ENCODE measurements at places on chromosomes 12 and 14.

- no peak for DNase-seq
Measured at GRCh38 chr14:73755434-73756014, 41.3 kb upstream of the PNMA1 start.

GRCh38 chr12:126551869-126552268 is 1486.6 kb downstream of the AACS start:
- no peak for DNase-seq

DNA sequence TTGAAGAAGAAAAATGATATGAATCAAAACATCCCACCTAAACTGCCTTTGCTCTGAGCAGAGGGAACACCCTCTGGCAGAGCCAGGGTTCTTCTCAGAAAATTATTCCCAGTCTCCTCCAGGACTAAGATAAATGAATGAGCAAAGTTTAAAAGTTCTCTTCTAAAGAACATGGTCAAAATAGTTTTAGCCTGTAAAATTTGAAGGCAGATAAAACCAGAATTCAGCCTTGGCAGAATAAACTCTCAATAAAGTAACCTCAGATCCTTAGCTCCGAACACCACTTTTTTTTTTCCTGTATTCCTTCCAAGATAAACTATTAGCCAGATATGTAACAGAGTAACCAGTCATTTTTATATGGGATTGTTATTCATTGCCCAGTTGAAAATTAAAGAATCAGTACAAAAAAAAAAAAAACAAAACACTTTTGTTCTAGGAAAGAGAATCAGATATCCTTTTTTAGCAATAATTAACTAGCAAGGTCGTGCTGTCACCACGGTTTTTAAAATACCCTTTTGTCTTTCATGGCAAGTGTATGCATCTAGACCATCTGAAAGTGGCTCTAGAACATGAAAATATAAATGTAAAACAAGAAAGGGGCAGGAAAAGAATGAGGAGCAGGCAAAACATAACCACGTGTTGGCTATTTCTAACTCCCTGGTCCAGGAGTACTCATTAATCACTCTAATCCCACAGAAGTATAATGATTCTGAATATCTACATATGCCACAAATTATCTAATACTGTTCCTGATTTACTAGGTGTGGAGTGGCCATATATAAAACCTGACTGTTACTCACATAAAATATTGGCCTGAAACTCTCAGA is 60.8 kb downstream of the CAPZA3 start:
- no peak for DNase-seq

DNA sequence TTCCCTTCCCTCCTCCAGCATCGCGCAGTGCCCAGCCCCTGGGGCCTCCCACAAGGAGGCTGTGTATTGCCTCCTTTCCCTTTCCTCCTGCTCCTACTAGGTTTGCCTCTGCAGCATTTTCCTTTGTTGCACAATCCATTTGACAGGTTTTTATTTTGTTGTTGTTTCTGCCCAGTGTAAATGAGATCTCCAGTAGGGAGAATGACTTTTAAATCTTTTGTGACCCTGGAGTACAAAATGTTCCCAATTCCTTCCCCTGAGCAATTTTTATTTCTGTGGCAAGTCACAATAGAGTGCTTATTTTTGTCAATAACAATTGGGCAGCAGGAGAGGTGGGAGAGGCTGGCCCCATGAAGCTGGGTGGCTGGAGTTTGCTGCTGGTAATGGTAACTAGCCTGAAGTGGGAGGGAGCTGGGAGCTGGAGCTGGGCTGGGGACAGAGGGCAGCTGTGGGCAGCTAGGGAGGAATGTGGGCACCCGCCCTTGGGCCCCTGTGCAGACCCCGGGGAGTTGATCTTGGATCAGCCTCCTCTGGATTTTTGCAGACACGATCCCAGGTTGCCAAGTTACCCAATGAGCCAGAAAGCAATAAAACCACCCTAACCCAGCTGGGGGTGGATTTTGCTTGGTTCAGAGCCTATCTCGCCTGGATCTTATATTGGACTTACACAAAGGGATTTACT is 160.1 kb downstream of the KTN1 start:
- no peak for DNase-seq

- no peak for DNase-seq
Measured at GRCh38 chr12:27781680-27782079, 1.6 kb upstream of the MANSC4 start.

GRCh38 chr14:49982501-49982951 is 89.6 kb downstream of the ARF6 start:
- no peak for DNase-seq

GRCh38 chr14:100297320-100298300 is 8.6 kb downstream of the SLC25A29 start:
- DNase-seq: peak; percentile 81

DNA sequence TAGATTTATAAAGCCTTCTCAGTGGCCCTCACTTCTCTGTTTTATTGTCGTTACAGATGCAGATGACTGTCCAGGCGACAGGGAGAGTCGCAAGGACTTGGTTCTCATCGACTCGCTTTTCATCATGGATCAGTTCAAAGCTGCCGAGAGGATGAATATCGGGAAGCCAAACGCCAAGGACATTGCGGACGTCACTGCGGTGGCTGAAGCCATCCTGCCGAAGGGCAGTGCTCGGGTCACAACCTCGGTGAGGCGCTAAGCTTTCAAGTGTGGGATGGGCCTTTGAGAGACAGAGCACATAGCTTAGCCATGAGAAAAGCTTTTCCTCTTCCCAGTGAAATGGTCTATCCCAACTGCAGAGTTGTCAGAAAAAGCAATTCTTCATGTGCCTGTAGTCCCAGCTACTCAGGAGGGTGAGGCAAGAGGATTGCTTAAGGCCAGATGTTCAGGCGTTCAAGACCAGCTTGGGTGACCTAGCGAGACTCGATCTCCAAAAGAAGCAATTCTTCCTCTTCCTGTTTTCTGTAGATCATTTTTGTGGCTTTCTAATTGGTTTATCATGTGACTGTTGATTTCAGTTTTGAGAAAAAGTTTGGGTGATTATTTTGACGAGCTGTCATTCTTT is 56.4 kb downstream of the EP400 start:
- peak; percentile 28 for DNase-seq

DNA sequence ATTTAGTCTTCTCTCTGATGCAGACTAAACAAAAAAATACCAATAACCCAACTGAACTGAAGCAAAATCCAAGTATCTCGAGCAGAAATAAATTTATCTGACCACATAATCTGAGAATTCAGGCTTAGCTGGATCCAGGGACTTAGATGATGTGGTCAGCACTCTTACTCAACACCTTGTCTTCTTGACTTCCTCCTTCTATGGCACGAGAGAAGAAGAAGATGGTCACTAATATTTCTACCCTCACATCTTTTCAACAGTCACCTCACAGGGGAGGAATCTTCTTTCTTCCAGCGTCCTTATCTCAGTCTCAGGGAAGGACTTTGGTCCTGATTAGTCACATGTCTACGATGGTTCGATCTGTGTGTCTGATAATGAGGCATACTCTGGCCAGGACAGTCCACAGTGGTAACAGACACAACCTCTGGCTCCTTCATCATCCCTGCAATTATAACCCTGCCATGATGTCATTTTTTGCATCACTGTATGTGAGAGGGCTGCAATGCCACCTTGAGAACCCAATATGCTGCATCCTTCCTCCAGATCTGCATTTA is 15.8 kb downstream of the RGS6 start:
- DNase-seq: no peak

DNA sequence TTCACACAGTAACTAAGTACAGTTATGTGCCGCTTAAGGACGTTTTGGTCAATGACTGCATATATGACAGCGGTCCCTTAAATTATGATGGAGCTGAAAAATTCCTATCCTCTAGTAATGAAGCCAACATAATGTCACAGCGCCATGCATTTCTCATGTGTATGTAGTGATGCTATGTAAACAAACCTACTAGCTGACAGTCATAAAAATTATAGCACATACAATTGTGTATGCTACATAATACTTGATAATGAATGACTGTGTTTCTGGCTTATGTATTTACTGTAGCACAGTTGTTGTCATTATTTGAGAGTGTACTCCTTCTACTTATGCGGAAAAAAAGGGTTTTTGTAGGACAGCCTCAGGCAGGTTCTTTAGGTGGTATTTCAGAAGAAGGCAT is 99.7 kb downstream of the DACT1 start:
- DNase-seq: no peak

- DNase-seq: no peak
Measured at GRCh38 chr12:6824901-6825381, 3.3 kb upstream of the P3H3 start.

All from KBM-7 (cell line).